Ureter (tissue), 1 donor: ENCODE measurements at places on chromosomes 6 and 20.
A peak's percentile ranks its signal among the peaks of the same experiment; 100 is the strongest.

DNA sequence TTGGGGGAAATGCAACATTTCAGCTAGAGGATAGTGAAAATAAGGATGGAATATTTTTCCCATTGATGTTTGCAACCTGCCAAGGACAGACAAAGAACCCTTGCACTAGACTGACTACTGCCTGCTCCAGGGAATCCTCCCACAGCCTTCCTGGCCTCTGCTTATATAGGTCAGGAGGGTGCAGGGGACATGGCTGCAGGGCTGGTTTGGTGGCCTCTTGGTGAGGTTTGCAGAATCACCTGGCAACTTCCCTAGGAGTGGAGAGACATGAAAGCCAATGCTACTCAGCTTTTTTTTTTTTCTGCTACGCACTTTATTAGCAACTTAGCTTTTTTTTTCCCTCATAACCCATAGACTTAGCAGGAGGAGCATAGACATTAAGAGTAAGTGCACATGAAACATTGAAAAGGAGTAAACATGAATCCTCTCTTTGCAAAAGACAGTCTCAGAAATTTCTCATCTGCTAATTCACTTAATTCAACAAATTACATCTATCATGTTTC, 39.8 kb upstream of the CDYL start:
- no peak for DNase-seq

- DNase-seq = no peak
These were observed 241.9 kb downstream of the SAMD5 start for GRCh38 chr6:147750413-147750812.

DNA sequence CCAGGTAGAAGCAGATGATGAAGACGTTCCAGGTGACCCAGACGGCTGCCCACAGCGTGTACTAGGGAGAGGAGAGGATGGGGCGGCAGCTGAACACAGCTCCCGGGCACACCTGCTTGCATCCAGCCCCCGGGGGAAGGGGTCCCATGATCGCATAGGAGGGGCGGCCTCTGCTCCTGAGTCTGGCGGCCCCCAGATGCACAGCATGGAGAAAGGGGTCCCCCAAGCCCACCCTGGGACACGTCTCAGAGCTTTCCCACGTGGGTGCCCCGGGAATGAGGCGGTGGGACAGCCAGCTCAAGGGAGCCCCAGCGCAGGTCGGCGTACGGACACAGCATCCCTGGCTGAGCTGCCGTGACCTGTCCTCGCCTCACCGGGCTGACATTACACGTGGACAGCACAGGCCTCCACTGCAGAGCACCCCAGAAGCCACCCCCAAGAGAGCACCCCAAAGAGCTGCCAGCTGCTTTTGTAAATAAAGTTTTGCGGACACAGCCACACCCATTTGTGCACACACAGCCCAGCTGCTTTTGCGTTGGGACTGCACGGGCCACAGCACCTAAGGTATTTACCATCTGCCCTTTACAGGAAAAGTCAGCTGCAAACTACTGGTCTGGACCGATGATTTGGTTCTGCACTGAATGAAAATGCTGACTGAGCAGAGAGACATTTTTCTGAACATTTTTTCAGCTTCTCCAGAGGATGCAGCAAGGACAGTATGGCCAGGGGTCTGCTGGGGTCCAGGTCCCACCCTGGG, 5.2 kb downstream of the NKAIN4 start:
- no peak for DNase-seq

- peak; percentile 54 for DNase-seq
These were observed 189.4 kb upstream of the PREP start for GRCh38 chr6:105592329-105592728.

- DNase-seq = no peak
These were observed 5.1 kb downstream of the DIDO1 start for GRCh38 chr20:62921119-62921687.

GRCh38 chr6:88562353-88563276, 396.5 kb upstream of the CNR1 start:
- no peak for DNase-seq

- DNase-seq = peak; percentile 77
These were observed 9.8 kb downstream of the NFATC2 start for GRCh38 chr20:51532577-51533191.

DNA sequence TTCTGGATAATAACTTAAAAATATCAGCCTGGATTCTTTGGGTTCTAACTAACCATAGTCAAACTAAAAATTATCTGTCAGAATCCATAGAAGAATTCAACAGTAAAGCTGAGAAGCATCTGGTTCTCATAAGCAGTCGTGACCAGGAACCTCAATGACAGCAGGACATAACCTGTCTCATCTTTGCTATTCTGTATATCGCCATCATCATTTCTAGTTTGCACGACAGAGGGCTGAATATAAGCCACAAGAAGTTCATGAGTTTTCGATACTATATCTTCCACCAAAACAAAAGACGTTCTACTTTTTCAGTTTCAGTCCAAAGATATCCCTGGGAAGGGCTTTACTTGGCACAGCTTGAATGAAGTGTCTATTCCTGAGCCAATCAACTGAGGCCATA, 42.7 kb downstream of the RFPL4B start:
- no peak for DNase-seq

- DNase-seq = peak; percentile 92
These were observed 12.3 kb downstream of the TGM2 start for GRCh38 chr20:38152621-38153221.

- no peak for DNase-seq
These were observed 109.0 kb downstream of the FOXO3 start for GRCh38 chr6:108669673-108670072.
